ENCODE measurements at places on chromosomes 13 and 19.
A peak's percentile ranks its signal among the peaks of the same experiment; 100 is the strongest.

DNA sequence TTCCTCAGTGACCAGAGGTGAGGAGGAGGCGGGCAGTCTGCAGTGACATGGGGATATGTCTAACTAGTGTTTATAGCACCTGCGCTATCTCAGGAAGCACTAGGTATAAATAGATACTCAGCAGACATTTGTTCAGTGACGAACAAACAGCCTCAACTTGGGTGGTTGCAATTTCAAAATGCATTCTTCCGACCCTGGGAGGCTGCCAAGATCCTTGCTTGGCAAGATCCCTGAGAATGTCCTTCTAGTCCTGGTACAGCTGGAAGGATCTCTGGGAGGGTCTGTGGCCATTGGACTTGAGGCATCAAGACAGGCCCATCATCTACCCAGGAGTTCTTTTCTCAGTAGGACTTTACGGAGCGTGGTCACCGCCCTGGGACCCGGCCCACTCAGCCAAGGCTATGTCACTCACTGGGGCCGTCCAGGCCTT is 299.5 kb downstream of the ZNF536 start:
- no peak for DNase-seq

DNA sequence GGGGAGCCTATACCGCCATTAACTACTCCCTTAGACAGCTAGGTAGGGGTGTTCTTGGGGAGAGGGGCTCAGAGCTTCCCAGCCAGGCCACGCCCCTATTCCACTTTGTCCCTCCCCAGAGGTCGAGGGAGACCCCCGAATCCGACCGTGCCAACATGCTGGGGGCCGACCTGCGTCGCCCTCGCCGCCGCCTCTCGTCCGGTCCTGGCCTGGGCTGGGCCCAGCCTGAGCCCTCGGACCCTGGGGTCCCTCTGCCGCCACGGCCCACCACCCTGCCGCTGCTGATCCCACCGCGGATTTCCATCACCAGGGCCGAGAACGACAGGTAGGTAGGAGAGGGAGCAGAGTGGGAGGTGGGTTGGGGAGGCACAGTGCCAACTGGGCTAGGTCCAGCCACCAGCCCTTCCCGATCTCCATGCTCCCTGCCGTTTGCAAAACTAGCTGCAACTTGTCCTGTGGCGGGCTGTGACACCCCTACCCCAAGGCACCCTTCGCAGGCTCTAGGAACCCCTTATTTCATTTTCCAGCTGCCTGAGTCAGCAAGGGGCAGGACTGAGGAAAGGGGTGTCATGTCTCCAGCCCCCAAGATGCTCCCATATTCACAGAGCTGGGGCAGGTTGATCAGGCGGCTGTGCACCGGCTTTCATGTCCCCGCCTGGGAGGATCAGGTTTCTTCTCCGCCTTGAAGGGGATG is 2.6 kb upstream of the PDE4A start:
- DNase-seq: no peak

- DNase-seq: no peak
Measured at GRCh38 chr19:28313633-28314032, 899.3 kb downstream of the UQCRFS1 start.

- DNase-seq: no peak
Measured at GRCh38 chr13:105642511-105642958, 892.9 kb downstream of the EFNB2 start.

DNA sequence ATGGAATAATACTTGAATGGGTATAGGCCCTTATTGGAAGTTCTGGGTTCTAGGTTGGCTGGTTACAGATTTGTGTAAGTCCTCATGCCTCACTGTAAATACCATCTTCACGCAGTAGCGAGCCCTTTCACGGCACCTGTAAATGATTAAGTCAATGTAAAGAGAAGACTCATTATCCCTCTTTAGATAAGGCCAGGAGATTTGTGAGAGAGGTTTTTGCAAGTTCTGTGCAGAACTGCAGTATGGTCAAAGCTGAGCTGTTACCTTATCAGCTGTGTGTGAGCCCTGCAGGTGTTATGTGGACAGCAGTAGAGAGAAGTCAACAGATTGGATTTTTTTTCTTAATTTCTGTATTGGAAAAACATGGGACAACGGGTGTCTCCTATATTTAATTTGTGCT is 141.6 kb downstream of the SHISA2 start:
- DNase-seq: no peak

DNA sequence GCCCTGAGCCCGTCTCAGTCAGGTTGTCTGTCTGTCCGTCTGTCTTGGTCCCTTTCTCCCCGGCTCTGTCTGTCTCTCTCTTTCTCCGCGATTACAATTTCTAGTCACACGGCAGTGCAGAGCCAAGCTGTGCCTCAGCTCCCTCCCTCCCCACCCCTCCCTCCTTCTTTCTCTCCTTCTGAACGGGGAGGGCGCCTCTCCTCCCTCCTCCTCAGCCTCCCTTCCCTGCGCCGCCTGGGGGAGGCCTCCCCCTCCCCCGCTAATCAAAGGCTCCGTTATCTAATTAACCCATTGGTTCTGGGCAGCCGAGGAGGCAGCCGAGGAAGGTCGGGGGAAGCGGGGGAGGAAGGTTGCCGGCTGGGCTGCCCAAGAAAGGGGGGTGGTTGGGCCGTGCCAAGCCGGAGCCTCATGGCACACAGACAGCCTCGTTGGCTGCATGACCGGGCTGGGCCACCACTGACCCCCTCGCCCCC is 16.5 kb downstream of the LRRC4B start:
- no peak for DNase-seq

- no peak for DNase-seq
Measured at GRCh38 chr13:59924256-59924655, 239.5 kb downstream of the DIAPH3 start.

DNA sequence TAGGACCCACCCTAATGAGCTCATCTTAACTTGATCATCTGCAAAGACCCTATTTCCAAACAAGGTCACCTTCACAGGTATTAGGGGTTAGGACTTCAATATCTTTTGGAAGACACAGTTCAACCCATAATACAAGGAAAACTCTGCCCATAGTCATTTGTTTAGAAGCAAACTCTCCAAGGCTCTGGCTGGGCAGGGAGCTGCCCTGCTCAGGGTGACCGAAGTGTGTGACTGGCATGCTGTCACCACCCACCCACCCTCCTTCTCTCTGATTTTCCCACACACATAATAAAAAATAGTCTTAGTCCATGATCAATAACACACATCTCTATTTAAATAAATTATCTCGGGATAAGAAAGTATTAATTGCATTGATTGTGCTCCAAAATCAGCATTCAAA is 161.1 kb downstream of the KCTD15 start:
- DNase-seq: no peak

- no peak for DNase-seq
Measured at GRCh38 chr19:5588906-5589676, 21.3 kb upstream of the TINCR start.

- peak; percentile 11 for DNase-seq
Measured at GRCh38 chr19:52941941-52942385, 18.7 kb upstream of the ZNF888 start.

GRCh38 chr13:31053091-31053490 is 108.6 kb downstream of the HSPH1 start:
- DNase-seq: no peak

DNA sequence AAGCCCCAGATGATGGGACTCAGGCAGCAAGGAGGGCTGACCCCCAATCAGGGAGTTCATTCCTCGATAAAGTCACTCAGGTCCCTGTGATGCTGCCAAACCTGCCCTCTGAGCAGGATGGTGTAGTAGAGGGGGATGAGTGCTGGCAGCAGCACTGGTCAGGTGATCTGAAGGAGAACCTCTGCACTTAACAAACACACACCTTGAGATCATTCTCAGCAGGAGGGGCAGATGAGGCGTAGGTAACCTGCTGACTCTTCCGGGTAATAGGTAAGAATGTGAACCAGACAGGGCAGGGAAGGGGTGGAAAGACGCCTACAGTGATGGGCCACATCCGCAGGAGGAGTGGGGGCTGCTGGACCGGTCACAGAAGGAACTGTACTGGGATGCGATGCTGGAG is 3.2 kb downstream of the ZNF446 start:
- no peak for DNase-seq

DNA sequence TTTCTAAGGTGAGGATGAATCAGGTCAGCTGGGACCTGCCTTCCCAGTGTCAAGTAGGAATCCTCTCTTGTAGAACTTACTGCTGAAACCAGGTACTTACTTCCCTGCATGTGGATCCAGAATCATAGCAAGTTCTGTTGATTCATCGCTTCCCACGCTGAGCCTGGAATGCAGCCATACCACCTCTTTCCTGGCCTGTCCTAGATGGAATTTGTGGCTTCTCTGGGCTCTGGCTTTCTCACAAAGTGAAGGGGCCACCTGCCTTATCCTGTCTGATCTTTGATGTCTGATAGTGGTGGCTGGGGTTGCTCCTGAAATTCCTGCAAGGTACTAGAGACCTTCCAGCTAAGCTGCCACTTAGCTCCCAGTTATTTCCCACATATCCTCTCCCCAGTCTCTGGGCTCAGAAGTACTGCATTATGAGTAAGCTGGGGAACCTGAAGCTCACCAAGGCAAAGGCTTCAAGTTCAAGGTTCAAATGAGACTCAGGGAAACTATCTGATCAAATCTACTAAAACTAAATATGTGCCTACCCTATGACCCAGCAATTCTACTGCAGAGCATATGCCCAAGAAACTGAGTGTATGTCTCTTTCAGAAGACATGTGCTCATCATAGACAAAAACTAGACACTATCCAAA is 103.5 kb downstream of the SUCLA2 start:
- DNase-seq: no peak

GRCh38 chr13:98761126-98761985 is 8.9 kb upstream of the SLC15A1 start:
- DNase-seq: no peak

DNA sequence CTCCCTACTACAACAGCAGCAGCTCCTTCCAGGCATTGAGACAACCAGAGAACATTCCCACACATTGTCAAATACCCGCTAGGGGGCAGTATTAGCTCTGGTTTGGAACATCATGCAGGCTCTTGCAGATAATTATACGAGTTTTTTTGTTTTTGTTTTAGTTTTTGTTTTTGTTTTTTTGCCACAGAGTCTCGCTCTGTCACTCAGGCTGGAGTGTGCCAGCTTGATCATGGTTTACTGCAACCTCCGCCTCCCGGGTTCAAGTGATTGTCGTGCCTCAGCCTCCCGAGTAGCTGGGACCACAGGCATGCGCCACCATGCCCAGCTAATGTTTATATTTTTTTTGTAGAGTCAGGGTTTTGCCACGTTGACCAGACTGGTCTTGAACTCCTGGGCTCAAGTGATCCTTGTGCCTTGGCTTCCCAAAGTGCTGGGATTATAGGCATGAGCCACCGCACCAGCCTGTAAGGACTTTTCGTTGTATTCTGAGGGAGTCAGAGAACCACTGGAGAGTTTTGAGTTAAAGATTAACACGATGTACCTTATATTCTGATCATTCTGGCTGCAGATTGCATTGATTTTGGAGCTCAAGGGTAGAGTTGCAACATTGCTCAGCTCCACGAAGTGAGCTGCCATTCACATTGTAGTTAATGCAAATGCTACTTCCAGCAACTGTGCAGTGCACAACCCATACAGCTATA is 41.7 kb upstream of the CEACAM20 start:
- peak; percentile 28 for DNase-seq

GRCh38 chr13:40496035-40496810 is 170.2 kb downstream of the FOXO1 start:
- DNase-seq: no peak

- DNase-seq: no peak
Measured at GRCh38 chr13:53138376-53139036, 109.9 kb downstream of the OLFM4 start.

DNA sequence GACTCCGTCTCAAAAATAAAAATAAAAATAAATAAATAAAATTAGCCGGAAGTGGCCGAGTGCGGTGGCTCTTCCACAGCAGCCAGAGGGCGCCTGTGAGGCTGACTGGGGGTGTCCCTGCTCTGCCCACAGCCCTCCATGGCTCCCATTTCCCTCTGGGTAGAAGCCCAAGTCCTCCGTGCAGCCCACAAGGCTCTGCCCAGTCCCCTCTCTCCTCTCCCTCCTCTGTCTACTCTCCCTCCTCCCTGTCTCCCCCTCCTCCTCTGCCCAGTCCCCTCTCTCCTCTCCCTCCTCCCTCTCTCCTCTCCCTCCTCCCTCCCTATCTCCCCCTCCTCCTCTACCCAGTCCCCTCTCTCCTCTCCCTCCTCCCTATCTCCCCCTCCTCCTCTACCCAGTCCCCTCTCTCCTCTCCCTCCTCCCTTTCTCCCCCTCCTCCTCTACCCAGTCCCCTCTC is 20.4 kb downstream of the MISP start:
- no peak for DNase-seq

DNA sequence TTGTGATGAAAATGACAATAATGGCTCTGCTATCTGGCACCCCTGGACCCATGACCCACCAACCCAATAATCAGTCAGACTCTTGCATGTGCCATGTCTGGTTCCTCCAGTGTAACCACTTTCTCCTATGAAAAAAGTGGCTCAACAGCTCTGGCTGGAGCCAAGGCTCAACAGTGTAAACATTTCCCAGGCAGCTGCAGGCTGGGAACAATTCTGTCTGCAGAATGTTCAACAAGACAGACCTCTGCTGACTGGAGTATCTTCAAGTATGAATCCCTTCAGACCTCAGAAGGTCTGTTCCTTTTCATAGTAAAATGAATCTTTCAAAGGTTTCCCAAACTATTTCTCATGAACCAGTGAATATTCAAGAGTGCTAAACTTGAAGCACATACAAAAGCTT is 410.1 kb upstream of the HTR2A start:
- no peak for DNase-seq

DNA sequence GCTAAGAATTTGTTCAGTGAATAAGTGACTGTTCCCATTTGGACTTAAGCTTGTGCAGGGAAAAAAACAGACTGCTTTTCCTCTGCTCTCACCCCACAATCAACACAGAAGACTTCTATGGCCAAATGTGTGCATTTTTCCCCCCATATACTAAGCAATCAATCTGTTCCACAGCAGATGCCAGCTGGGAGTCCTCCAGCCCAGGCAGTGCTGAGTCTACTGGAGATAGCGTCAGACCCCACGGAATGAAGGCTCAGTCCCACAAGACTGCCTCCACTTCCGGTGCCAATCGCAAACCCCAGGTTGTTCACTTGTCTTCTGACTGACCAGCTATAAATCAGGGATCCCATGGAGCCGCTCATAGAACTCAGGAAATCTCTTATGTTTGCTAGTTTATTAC is 69.5 kb upstream of the ANKRD10 start:
- no peak for DNase-seq

GRCh38 chr13:27997904-27998522 is 9.5 kb upstream of the URAD start:
- no peak for DNase-seq

GRCh38 chr13:66344805-66345517 is 885.2 kb downstream of the PCDH9 start:
- DNase-seq: no peak

DNA sequence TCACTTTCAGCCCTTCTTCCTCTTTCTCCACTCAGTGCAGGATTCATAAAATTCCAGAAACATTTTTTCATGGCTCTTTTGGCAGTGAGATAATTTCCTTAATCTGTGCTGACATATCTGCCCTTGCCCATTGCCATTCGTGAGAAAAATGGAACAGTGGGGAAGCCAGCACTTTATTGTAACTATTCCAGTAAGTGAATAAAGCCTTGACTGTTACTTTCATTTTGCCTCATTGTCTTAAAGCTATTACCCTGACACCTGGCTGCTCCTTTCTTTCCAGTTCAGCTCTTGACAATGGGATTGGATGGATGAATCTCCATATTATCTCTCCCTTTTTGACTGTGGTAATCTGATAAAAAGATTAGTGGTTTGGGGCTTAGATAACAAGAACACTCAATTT is 1068.1 kb upstream of the PCDH20 start:
- no peak for DNase-seq
